Brain pericyte (primary cell): ENCODE measurements at places on chromosomes 6 and 20.

- no peak for DNase-seq
Measured at GRCh38 chr20:41483553-41483930, 116.9 kb upstream of the EMILIN3 start.

DNA sequence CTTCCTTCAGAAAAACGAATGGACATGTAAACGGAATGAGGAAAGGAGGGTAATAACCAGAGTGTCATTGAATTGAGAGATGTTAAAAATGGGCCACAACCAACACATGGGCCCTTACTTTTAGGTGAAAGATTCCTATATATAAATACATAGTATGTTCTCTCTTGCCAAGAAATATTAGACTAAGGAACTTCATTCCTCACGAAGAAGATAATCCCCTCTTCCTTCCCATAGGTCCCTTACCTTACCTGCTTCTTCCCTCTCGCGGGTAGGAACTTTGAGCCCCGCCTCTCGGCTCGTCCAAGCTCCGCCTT, 295 bp upstream of the TBC1D22B start:
- no peak for DNase-seq

DNA sequence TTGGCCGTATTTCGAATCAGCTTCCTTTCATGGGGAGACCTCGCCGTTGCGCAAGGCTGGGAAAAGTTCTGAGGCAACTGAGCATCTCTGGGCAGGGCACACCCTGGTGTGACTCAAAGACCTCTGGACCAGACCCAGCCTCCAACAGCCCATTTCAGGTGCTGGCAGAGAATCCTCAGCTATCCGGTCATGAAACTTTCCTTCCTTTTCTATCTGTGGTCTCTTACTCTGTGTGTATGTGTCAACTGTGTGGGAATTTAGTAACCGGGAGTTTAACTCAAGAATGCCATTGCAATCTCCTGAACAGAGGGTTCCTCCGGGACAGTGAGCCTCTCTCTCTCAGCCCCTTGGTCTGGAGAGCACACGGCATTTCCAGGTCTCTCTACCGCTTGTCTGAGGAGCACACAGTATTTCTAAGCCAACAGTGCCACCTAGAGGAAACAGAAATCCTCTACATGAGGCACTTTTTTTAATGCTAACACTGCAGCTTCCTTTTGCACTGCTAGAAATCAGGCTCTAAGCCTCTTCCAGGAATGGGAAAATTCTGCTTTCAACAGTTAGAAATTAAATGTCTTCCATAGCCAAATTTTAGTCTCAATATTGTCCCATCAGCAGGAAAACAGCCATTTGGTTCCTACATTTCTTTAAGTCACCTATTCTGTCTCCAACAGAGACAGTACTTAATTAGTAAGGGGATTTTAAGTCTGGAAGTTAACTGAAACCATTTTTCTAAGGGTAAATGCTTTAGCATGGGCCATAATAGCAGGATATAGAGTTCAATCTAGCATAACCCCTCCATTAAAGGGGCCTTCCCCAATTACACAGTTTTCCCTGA, 32.7 kb downstream of the PLN start:
- no peak for DNase-seq

DNA sequence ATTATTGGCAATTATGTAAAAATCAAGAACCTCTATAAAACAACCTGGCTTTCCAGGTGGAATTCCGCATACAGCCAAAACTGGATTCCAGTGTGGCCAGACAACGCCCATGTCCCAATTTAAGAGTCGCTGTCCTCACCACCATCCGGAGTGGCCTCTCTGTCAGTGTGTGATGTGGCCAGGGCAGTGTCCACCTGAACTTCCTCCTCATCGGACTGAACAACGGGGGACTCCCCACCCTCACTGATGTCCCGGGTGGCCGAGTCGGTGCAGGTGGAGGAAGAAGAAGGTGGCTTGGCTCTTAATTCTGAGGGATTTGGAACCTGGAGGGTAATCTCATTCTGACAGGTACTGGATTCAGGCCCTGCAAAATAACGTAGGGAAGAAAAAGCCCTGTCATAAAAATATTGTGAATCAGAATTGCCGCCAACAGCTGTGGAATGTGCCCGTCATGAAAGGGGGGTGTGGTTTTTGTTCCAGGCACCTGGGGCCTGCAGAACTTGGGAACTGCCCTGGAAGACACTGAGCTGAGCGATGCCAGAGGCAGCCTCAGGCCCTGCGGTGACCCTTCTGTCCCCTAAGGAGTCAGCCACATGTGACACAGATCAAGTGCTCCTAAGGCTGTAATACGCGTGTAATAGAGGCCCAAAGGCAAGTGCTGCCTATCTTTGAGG, 139.8 kb downstream of the DTNBP1 start:
- DNase-seq: no peak
